ENCODE measurements at places on chromosomes 3 and 15. TPM values are rescaled to one million over a fixed set of nuclear protein-coding genes. Genes with fewer than 3 reads are reported as not detected.

PLIN1 gene
- not detected for polyA plus RNA-seq

ROPN1 gene
- not detected for polyA plus RNA-seq

ADAMTSL3 gene
- polyA plus RNA-seq: not detected

GNAI2 gene
- polyA plus RNA-seq: 572 TPM

TPRG1 gene
- 3.8 TPM for polyA plus RNA-seq

TP63 gene
- polyA plus RNA-seq: 0.28 TPM

DGKG gene
- not detected for polyA plus RNA-seq

MORC1 gene
- not detected for polyA plus RNA-seq

SAXO2 gene
- not detected for polyA plus RNA-seq

EFHB gene
- 0.10 TPM for polyA plus RNA-seq

DPPA2 gene
- polyA plus RNA-seq: not detected

- no peak overlapping the region for H3K4me3 ChIP-seq
- no peaks in the 10 kb centered on the region for H3K4me1 ChIP-seq
Measured at GRCh38 chr3:191255156-191255555, 56.1 kb downstream of the OSTN start.

DNA sequence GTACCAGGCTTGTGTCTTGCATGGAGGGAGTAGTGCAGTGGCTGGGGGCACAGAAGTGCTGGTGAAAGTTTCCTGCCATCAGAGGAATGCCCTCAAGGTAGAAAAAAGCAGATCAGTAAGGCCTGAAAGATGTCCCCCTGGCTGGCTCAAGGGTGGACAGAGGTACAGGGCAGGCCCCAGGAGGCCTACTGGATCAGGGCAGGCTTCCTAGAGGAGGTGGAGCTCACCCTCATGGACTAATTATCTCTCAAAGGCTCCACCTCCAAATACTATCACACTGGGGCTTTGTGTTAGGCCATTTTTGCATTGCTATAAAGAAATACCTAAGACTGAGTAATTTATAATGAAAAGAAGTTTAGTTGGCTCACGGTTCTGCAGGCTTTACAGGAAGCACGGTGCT lies 7.8 kb downstream of the SPSB4 start:
- no peaks in the 10 kb centered on the region for H3K27me3 ChIP-seq
- no peak overlapping the region for H3K27ac ChIP-seq
- no peaks in the 10 kb centered on the region for H3K4me1 ChIP-seq
- no peak overlapping the region for H3K4me3 ChIP-seq
- H3K36me3 ChIP-seq: no peaks in the 10 kb centered on the region

GRCh38 chr3:43041517-43041916 lies 62.4 kb downstream of the GASK1A start:
- H3K27me3 ChIP-seq: no peaks in the 10 kb centered on the region
- DNase-seq: no peak
- no peak overlapping the region for H3K27ac ChIP-seq
- no peaks in the 10 kb centered on the region for H3K36me3 ChIP-seq
- peaks cover 5% of the 10 kb centered on the region for H3K4me1 ChIP-seq

GRCh38 chr3:44989636-44990373 lies 13.8 kb downstream of the EXOSC7 start:
- no peak overlapping the region for H3K27ac ChIP-seq
- no peak for DNase-seq
- no peak overlapping the region for H3K4me3 ChIP-seq
- H3K36me3 ChIP-seq: peaks cover 26% of the 10 kb centered on the region
- H3K4me1 ChIP-seq: no peaks in the 10 kb centered on the region

- no peaks in the 10 kb centered on the region for H3K36me3 ChIP-seq
- no peaks in the 10 kb centered on the region for H3K4me1 ChIP-seq
- DNase-seq: no peak
- no peak overlapping the region for H3K4me3 ChIP-seq
- H3K27ac ChIP-seq: no peak overlapping the region
- H3K27me3 ChIP-seq: peaks cover 2% of the 10 kb centered on the region
Measured at GRCh38 chr15:32898414-32898813, 180.6 kb downstream of the GREM1 start.

GRCh38 chr15:73626072-73626471 lies 7.1 kb downstream of the NPTN start:
- no peaks in the 10 kb centered on the region for H3K36me3 ChIP-seq
- no peaks in the 10 kb centered on the region for H3K27me3 ChIP-seq
- DNase-seq: no peak
- peaks cover 32% of the 10 kb centered on the region for H3K4me1 ChIP-seq
- H3K4me3 ChIP-seq: no peak overlapping the region

GRCh38 chr15:34248190-34248589 lies 23.4 kb downstream of the EMC4 start:
- H3K4me3 ChIP-seq: no peak overlapping the region
- H3K27me3 ChIP-seq: no peaks in the 10 kb centered on the region
- no peak for DNase-seq
- no peak overlapping the region for H3K27ac ChIP-seq
- no peaks in the 10 kb centered on the region for H3K4me1 ChIP-seq

DNA sequence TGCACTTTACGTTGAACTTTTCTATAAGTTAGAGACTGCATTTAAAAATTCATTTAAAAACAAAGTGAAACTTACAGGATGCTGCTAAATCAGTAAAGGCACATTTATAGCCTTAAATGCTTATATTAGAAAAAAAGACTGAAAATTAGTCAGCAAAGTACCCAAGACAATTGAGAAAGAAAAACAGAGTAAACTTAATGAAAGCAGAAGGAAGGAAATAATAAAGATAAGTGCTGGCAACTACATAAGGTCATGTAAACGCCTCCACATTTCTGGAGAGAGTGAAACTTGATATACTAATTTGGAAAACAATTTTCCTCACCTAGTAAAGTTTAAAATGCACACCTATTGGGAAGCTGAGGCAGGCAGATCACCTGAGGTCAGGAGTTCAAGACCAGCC lies 58.2 kb upstream of the ACAN start:
- no peak overlapping the region for H3K4me3 ChIP-seq
- H3K4me1 ChIP-seq: no peaks in the 10 kb centered on the region
- peaks cover 7% of the 10 kb centered on the region for H3K27me3 ChIP-seq
- DNase-seq: no peak

- H3K27me3 ChIP-seq: peaks cover 4% of the 10 kb centered on the region
- H3K27ac ChIP-seq: no peak overlapping the region
- DNase-seq: no peak
- H3K4me1 ChIP-seq: no peaks in the 10 kb centered on the region
Measured at GRCh38 chr3:185750702-185751101, 74.1 kb downstream of the IGF2BP2 start.

- no peak overlapping the region for H3K4me3 ChIP-seq
- H3K4me1 ChIP-seq: no peaks in the 10 kb centered on the region
- H3K36me3 ChIP-seq: no peaks in the 10 kb centered on the region
- DNase-seq: no peak
Measured at GRCh38 chr3:274927-275326, 78.4 kb downstream of the CHL1 start.

- no peak for DNase-seq
- H3K4me3 ChIP-seq: no peak overlapping the region
- H3K27me3 ChIP-seq: no peaks in the 10 kb centered on the region
- no peaks in the 10 kb centered on the region for H3K4me1 ChIP-seq
- H3K27ac ChIP-seq: no peak overlapping the region
Measured at GRCh38 chr3:39275052-39275451, 4.8 kb downstream of the CX3CR1 start.

DNA sequence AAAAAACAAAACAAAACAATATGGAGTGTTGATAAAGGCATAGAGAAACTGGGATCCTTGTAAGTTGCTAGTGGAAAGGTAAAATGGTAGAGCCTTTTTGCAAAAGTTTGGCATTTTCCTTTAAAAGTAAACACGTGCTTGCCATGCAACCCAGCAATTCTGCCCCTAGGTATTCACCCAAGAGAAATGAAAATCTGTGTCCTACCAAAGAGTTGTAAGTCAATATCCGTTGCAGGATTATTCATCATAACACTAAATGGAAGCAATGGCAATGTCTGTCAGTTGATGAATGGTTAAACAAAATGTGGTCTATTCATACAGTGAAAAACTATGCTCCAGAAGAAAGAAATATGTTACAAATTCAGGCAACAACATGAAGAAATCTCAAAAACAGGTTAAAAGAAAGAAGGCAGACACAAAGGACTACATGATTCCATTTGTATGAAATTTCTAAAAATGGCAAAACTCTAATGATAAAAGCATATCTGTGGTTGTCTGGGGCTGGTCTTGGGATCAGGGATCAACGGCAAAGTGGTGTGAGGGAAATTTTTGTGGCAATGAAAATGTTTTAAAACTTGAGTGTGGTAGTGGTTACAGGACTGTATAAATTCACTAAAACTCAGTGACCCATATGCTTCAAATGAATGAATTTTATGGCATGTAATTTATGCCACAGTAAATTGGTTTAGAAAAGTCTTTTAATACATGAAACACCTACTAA lies 229.6 kb downstream of the OPA1 start:
- DNase-seq: no peak
- H3K27ac ChIP-seq: no peak overlapping the region
- no peaks in the 10 kb centered on the region for H3K4me1 ChIP-seq
- H3K36me3 ChIP-seq: no peaks in the 10 kb centered on the region

DNA sequence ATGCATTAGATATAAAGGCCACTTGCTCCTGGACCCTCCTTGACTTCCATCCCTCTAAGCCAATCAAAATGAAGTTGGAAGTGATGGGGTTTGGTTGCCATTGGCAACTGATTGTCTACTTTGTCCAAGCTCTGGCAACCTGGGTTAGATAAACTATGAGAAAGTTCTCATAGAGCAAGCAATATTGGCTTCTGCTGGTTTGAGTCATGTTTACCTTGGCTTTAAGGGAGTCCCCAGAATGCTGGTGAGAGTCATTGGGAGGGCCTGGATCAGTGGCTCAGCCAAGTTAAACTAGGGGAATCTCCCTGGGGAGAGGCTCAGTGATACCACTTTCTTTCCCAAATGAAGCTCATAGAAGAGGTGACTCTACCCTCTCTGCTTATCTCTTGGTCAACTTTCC lies 176.3 kb upstream of the ROPN1 start:
- H3K27me3 ChIP-seq: no peaks in the 10 kb centered on the region
- no peaks in the 10 kb centered on the region for H3K4me1 ChIP-seq
- DNase-seq: no peak
- H3K36me3 ChIP-seq: no peaks in the 10 kb centered on the region

DNA sequence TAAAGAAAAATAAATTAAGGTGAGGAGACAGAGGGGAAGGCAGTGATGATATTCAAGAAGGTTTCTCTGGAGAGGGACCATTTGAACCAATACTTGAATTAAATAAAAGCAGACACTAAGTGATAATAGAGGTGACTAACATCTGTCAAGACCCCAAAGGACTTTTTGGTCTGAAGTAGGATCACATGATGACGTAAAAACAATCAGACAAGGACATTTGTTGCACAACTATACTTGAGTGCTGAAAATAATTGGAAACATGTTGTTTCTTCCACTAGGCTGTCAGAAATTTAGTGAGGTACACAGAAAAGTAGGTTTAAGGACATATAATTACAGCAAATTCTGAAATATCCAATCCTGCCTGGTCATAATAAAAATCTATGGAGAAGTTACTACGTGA lies 179.5 kb downstream of the WNT5A start:
- no peaks in the 10 kb centered on the region for H3K27me3 ChIP-seq
- H3K36me3 ChIP-seq: no peaks in the 10 kb centered on the region
- H3K4me1 ChIP-seq: no peaks in the 10 kb centered on the region

DNA sequence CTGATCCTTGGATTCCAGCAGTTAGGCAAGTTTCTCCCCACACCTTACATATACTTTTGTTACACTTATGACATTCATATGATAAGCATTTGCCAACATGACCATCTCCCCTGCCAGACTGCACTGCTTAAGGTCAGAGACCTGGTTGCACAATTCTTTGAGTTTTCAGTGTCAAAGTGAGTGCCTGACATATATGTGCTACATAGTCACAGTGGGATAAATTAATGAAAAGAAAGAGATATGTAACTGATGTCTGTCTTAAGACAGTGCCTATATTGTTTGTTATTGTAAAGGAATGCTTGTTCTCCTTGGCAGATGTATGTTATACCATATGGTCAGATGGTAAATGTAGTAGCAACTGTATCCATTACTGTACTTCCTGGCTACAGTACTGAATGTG lies 3.5 kb upstream of the DCUN1D1 start:
- H3K4me1 ChIP-seq: peaks cover 17% of the 10 kb centered on the region
- no peak overlapping the region for H3K4me3 ChIP-seq
- no peak overlapping the region for H3K27ac ChIP-seq
- no peaks in the 10 kb centered on the region for H3K36me3 ChIP-seq
- no peak for DNase-seq
- no peaks in the 10 kb centered on the region for H3K27me3 ChIP-seq

GRCh38 chr3:55765906-55766701 lies 279.0 kb upstream of the WNT5A start:
- H3K4me3 ChIP-seq: no peak overlapping the region
- H3K27me3 ChIP-seq: no peaks in the 10 kb centered on the region
- no peaks in the 10 kb centered on the region for H3K36me3 ChIP-seq
- no peaks in the 10 kb centered on the region for H3K4me1 ChIP-seq
- H3K27ac ChIP-seq: no peak overlapping the region

DNA sequence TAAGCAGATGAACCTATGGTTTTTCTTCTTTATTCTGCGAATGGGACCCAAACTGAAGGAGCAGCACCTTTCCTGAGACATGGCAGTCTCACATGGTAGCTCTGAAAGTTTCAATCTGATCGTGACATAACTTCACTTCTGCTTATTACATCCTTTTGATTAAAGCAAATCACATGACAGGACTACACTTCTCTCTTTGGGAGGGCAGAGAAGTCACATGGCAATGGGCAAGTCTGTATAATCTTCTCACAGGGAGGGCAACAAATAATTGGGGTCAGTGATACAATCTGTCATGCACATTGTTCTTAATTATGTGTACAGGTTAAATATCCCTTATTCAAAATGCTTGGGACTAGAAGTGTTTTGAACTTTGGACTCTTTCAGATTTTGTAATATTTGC lies 21.6 kb downstream of the NCBP2 start:
- H3K27ac ChIP-seq: no peak overlapping the region
- DNase-seq: no peak
- H3K36me3 ChIP-seq: peaks cover 26% of the 10 kb centered on the region
- no peak overlapping the region for H3K4me3 ChIP-seq
- H3K4me1 ChIP-seq: no peaks in the 10 kb centered on the region
- no peaks in the 10 kb centered on the region for H3K27me3 ChIP-seq

DNA sequence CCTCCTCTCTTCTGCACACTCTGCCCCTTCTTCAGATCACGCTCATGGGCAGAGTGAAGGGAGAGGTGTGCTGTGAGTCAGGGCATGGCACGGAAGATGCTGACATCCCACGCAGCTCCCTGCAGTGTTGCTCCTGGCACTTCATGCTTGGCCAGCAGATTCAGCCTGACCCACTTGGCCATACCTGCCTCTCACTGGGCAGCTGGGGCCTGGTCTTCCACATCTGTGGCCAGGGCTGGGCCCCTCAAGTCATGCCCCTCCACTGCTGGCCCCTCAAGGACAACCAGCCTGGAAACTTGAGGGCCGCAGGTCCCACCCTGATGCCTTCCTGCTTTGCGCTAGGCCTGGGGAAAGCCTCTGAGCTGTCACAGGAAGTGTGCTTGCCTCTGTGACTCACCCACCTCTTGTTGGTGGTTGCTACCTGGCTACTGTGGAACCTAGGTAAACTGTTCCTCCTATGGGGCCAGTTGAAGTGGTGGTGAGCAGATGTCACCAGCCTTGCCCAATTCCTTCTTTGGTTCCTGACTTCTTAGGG lies 48.7 kb downstream of the BSN start:
- peak overlapping the region; percentile 63 for H3K27ac ChIP-seq
- no peaks in the 10 kb centered on the region for H3K36me3 ChIP-seq
- no peaks in the 10 kb centered on the region for H3K27me3 ChIP-seq
- peaks cover 11% of the 10 kb centered on the region for H3K4me1 ChIP-seq

GRCh38 chr15:101371519-101371918 lies 76.5 kb upstream of the SNRPA1 start:
- H3K27ac ChIP-seq: no peak overlapping the region
- no peaks in the 10 kb centered on the region for H3K4me1 ChIP-seq
- H3K4me3 ChIP-seq: no peak overlapping the region
- no peaks in the 10 kb centered on the region for H3K36me3 ChIP-seq
- DNase-seq: no peak

- H3K27ac ChIP-seq: no peak overlapping the region
- no peak for DNase-seq
- H3K4me1 ChIP-seq: no peaks in the 10 kb centered on the region
- H3K36me3 ChIP-seq: peaks cover 27% of the 10 kb centered on the region
Measured at GRCh38 chr3:113783463-113783862, 36.6 kb downstream of the ATP6V1A start.

Data from CD4-positive, CD25-positive, alpha-beta regulatory T cell (primary cell).